ENCODE measurements at places on chromosomes 2 and 18.
A peak's percentile ranks its signal among the peaks of the same experiment; 100 is the strongest.

DNA sequence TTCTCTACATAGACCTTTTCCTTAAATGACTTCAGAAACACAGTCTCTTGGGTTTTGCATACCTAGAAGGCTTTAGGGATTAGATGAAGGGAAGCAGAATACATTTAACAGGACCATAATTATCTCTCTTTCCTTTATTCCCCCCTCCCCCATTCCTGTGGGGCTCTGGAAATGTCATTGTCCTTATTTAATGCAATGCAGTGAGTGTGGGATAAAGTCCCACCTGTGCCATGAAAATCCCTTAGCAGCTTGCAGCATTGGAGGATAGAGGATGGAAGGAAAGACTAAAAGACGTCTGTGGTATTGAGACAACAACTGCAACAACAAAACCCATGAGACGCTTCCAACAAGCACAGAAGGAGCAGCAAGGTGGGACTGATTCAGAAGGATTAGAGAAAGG lies 117.8 kb upstream of the DCC start:
- DNase-seq = no peak

- DNase-seq = no peak
Measured at GRCh38 chr2:56128235-56128634, 55.6 kb upstream of the CCDC85A start.

- DNase-seq = no peak
Measured at GRCh38 chr2:140718999-140719398, 1411.8 kb downstream of the LRP1B start.

DNA sequence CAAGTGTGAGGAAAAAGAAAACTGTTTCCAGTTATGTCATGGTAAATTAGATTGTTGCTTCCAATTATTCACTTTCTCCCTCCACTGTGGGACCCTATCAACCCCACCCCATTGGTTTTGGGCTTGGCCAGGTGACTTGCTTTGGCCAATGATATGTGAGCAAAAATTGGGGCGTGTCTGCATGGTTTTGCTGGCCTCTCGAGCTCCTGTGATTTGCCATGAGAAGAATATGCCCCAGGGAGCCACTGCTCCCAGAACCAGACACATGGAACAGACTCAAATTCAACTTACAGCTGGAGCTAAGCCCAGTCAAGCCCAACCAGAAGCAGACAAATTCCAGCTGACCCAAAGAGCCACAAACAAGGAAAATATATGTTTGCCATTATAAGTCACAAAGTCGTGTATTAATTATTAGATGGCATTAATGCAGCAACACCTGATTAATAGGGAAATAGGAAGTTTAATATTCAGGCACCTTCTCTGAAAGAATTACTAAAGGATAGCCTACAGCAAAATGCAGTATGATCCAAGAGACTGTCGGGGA lies 248.9 kb downstream of the ANAPC1 start:
- no peak for DNase-seq

DNA sequence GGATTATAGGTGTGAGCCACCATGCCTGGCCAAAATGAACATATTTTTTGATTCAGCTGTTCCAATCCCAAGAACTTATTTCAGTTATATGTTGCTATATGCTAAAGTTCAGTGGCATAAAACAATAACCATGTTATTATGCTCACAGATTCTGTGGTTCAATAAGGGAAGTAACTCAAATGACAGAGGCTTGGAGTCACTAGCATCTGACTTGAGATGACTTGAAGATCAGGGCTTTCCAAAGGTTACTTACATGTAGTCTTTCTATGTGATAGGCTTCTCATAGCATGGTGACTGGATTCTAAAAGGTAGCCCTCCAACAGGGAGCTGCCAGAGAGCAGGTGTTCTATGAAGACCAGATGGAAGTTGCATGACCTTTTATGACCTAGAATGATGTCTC lies 17.2 kb downstream of the CLK1 start:
- DNase-seq = no peak

DNA sequence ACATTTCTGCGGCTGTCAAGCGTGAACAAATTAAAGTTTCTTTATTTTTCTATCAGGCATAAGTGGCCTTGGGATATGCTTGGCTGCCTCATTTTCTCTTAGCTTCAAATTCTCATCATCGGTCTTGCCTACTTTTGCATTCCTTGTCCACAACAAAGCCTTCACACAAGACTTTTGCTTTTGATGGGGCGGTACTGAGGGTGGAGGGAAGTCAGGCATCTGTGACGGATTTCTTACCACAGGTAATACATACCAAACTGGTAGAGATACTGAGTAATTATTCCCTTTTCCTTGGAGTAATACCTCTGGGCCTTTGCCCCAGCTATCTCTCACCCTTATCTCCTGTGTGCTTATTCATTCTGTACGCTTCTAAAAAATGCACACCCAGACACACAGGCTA lies 468.3 kb upstream of the RGPD4 start:
- no peak for DNase-seq

DNA sequence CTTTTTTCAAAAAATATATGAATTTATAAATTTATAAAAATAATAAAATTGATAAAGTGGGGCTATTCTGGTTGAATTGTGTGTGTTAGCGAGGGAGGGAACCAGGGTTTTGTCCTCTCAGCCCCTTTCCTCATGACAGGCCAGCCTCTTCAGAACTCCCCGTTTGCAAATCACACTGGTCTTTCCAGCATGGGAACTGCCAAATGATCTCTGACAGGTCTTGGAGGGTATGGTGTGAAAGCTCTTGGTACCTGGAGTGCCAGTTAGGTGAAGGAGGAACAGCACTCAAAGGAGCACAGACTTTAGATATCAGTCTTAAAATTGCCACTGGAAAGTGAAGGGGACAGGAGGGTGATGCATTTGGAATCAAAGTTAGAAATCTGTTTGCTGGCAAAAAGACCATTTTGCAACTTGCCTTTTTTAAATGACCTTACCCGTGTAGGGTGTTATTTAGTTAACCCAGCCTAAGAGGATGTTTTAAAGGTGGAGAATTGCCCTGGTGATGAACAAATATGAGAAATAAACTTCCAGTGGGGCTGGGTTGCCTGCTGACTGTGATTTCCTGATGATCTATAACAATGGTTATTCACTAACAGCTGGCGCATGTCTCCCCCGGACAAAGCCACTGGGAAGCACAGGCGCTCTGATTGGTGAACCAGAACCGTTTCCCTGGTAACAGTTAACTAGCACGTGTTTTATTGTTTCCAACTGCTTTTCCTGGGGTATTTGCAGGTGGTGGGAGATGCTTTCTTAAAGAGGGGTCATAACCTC lies 85.3 kb upstream of the EFEMP1 start:
- no peak for DNase-seq

DNA sequence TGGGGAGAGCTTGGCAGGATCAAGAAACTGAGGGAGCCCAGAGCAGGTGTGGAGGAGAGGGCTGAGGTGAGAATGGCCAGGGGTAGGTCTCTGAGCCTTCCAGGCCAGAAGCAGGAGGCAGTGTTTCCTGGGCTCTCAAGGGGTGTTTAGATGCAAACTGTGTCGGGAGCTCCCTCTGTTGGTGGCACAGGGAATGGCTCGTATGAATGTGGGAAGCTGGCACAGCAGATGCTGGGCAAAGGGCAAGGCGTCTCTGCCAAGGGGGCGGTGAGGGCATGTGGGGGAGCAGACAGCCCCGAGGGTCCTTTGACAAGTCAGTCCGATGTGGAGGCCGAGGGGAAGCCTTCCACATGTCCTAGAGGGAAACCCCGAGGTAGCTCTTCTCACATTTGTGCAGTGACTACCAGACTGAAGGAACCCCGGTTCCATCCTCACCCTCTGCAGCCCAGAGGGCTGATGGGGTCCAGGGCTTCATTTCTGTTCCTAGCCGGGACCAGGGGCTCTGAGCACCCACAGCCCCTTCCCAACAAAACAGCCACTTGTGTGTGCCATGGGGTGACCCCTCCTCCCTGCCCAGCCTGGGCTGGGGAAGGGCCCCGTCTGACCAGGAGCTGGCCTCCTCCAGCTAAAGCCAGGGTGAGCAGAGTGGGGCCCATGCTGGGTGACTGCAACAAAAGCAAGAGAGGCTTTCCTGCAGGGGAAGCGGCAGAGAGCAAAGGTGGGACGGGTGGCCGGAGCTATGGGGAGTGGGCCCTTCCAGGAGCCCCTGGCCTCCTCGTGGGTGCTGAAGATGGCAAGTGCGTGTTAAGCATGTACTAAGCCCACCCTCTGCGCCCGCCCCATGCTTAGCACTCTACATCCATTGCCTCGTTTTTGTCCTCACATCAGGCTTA lies 103.4 kb downstream of the SEPTIN10 start:
- DNase-seq = peak; percentile 44

- no peak for DNase-seq
Measured at GRCh38 chr2:132482821-132483220, 66.2 kb downstream of the GPR39 start.

DNA sequence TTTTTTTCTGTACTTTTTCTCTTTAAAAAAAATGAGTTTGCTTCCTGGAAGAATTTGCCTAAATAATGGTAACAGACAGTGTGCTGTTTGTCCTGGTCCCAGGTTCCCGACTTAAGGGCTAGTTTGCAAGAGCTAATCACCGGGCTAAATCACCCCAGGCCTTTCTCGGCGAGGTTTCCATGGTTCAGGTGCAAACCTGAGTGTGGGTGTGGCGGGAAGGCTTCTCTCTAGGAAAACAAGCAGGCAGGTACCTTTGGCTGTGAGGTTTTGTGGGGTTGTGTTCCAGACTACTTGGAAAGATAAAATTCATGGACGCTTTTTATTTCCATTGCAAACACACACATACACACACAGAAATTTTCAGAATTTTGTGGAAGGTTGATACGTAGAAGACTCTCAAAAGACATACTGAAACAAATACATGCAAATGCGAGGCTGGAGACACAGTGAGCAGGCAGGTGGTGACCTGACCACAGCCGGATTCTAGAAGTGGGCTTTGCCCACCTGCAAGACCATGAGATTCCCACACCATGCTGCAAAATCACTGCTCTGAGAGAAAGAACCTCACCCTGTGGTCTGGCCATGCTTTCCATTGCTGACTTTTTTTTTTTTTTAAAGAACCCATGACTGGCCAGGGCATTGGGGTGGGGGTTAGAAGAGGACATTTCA lies 815 bp downstream of the CNDP1 start:
- no peak for DNase-seq

GRCh38 chr18:46702471-46702870 lies 45.5 kb upstream of the LOXHD1 start:
- DNase-seq = no peak

DNA sequence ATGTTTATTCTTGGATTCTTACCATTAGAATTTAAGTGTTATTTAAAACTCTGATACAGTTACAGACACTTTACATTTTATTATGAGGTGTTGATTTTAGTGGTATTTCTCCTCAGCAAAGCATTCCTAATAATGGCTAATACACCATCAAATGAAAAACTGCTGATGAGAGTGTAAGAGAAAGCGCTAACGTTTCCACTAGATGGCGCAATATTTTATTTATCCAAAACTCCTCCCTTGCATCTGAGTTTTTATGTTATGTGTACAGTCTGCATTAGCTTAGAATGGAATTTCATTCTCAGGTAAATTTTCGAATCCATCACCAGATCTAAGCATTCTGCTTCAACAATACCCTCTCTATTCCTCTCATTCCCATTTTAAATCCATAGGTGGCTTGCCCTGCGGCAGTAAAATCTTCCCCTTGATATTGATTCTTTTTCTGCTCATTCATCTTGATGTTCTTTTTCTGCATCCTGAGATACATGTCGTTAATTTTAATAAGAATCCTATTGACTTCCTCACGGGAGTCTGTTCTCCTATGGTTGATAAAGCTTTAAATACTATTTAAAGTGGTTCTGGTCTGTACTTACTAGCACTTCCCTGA lies 53.9 kb downstream of the PRKRA start:
- peak; percentile 12 for DNase-seq

DNA sequence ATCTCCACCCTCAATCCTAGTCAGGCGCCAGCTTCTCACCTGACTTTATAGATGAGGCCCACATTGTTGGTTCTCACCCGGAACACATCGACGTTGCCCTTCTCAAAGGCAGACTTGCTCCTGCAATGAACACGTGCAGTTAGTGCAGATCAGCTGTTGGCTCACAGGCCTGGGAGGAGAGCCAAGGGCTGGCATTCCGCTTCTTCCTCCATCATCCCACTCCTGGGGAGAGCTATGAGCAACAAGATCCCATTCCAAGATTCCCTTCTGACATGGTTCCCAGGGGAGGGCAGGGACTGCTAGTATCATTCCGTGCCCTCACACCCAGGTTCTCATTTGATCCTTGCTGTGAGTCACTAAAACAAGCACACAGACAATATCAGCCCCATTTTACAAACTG lies 15.1 kb downstream of the LOXHD1 start:
- no peak for DNase-seq

DNA sequence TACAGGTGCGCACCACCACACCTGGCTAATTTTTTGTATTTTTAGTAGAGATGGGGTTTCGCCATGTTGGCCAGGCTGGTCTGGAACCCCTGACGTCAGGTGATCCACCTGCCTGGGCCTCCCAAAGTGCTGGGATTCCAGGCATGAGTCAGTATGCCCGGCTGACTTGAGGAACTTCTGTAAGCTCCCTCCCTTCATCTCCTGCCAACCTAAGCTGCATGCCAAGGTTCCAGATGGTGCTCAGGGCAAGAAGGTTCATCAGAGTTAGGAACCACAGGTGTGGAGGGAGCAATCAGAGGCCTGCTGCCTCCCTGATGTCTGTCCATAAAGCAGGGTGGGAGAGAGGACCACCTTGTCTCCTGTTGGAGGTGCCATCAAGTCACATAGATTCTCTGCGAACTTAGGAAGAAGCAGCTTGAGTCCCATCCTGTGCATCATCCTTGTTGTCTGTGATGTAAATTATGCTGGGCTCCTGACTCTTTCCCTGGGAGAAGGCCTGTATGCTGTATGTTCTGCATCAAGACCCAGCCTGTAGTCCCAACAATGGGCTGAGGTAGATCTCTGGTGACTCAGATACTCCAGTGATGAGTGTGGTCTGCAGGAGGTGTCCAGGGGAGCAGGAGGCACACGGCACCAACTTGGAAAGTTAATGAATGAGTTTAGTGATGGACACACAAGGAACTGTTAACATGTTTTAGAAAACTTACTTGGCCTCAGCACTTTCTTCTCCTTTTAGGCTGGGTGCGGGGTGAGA lies 53.1 kb downstream of the TMEM17 start:
- DNase-seq = no peak

DNA sequence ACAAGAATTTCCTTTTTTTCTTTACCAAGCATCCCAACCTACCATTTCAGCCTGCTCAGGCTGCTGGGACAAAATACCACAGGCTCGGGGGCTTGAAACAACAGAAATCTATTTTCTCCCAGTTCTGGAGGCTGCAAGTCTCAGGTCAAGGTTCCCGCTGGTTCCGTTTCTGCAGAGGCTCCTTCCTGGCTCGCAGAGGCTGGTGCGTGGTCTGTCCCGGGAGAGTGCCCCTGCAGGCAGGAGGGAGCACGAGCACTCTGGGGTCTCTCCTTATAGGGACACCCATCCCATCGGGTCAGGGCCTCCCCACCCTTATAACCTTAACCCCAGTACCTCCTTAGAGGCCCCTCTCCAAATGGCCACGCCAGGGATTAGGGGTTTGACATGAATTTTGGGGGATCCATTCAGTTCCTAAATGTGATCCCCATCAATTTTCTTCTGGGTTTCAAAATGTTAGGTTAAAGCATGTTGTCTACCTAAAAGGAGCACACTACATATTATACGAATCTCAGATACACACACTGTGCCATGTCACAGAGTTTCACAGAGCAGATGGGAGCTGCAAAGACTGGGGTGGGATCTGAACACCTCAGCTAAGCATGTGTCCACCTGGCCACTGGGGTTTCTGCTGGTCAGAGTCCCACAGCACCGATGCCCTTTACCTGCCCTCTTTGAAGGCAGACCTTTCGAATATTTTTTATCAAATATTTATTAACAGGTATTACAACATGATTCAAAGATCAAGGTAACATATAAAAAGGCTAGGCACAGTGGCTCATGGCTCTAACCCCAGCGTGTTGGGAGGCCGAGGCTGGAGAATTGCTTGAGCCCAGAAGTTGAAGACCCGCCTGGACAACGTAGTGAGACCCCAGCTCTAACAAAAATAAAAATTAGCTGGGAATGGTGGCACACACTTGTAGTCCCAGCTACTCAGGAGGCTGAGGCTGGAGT lies 17.6 kb upstream of the ADI1 start:
- DNase-seq = no peak
